ENCODE measurements at places on chromosomes 7 and 10.

GRCh38 chr10:17386021-17386420, 68.4 kb downstream of the ST8SIA6 start:
- no peak for DNase-seq

- DNase-seq: no peak
Observed at GRCh38 chr10:60140651-60141632, 234.6 kb upstream of the CCDC6 start.

GRCh38 chr10:112972606-112973005, 22.6 kb downstream of the TCF7L2 start:
- DNase-seq: no peak

DNA sequence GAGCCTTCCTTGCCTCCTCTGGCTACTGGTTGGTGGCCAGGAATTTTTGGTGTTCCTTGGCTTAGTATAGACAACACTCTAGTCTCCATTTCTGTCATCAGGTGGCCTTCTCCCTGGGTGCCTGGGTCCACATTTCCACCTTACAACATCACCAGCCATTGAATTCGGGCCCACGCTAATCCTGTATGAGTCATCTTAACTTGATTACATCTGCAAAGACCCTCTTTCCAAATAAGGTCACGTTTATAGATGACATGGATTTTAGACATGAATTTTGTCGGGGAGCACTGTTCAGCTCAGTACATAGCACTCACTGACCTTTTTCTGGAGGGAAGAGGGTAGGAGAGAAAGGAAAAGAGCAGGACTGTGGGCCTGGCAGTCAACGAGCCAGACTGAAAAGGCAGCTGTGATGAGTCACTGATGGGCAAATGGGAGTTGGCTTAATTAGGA, 39.4 kb downstream of the MMRN2 start:
- no peak for DNase-seq

- DNase-seq: no peak
Observed at GRCh38 chr7:47677664-47678063, 95.8 kb upstream of the TNS3 start.

GRCh38 chr7:82623812-82624211, 180.2 kb upstream of the CACNA2D1 start:
- DNase-seq: no peak

DNA sequence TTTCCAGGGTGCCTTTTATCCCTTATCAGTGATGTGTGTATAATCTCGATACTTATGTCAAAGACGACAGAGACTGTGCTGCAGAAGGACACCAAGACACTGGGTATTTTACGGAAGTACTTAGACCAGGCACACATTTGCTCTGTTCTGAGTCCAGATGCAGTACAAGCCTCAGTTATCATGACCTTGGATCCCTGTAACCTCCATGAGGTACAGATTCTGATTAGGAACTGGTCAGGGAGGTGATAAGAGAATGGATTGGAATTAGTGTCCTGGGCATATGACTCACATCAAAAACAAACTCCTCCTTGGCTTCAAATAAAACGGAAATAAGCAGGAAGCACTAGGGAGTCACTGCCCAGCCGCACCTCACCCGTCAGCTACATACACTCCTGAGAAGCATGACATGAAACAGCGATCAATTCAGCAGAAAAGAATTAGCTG, 146.5 kb downstream of the SFMBT2 start:
- no peak for DNase-seq

DNA sequence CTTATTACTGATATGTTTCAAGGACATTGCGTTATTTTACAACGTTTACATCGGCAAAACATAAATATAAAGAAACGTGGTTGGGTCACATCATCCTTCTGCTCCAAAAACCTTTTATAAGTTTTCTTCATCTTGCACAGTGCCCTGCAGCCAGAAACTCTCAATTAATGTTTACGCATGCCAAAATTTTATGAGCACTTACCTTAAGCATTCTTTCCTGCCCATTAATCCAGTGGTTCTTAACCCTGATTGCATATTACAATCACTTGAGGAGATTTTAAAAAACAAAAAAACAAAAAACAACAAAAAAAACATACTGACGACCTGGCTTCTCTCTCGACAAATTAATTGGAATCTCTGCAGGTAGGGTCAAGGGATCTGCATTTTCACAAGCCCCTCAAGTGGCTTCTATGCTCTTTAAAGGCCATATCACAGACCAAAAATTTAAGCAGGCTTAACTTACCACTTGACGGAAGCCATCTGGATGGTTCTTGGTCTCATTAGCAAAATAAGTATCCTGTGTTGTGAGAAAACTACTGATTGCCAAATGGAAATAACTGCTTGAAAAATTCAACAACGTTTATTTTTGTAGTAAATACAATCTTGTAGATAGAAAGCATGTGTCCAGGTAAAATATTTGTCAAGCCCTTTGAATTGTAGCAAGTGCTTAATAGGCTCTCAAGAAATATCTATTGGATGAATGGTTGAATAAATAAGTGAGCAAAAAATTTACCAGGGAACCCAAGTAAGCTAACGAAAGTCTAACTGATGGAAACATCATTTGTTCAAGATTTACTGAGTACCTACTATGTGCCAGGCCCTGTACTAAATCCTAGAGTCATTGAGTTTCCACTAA, 30.9 kb upstream of the SLC16A12 start:
- DNase-seq: no peak

DNA sequence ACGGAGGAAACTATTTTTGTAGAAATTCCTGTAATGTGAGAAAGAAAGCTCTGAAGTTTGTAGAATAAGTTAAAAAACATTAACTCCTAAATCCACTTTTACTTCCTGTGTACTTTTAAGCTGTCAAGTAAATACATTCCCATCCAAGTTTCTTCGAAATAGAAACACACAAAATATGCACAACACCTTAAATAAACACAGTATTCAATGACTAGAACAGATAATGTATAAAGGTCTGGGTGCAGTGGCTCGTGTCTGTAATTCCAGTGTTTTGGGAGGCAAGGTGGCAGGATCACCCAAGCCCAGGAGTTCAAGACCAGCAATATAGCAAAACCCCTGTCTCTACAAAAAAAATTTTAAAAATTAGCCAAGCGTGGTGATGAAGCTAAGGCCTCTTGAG, 121.9 kb upstream of the ODAD2 start:
- no peak for DNase-seq

DNA sequence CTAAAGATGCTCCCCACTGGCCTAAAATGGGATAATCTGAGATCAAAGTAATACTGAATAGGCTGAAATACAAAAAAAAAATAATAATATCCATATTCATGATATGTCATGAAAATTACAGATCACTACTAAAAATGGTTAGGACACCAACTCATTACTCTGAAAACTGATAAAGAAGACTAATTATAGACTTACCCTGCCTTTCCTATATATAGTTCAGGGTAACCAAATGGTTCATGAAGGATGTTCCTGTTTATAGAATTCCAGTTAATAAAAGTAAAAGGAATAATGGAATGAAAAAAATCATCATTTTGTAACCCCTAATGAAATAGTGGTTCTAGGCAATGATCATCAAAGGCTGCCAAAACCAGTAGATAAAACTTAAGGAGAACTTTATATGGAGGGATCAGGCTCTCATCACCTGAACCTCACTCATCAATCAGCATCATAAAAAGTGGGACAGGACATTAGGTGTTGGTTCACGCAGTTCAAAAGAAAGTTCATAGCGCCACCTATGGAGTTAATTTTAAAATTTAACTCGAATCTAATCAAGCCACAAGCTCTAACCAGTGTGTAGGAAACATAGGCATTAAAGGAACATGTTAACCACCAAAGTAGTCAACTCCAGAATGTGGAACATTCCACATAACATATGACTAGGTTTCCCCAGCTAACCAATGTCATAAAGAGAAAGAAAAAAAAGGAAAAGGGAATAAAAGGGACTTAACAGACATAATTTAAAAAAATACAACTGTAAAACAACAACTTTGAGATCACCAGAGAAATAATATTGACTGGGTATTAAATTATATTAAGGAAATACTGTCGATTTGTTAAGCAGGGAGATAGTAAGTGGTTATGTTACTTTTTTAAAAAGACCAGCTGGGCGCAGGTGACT, 35.7 kb downstream of the P4HA1 start:
- DNase-seq: no peak

- DNase-seq: no peak
Observed at GRCh38 chr10:97180986-97181385, 4.8 kb downstream of the SLIT1 start.

GRCh38 chr10:110141185-110141584, 66.2 kb upstream of the MXI1 start:
- no peak for DNase-seq

DNA sequence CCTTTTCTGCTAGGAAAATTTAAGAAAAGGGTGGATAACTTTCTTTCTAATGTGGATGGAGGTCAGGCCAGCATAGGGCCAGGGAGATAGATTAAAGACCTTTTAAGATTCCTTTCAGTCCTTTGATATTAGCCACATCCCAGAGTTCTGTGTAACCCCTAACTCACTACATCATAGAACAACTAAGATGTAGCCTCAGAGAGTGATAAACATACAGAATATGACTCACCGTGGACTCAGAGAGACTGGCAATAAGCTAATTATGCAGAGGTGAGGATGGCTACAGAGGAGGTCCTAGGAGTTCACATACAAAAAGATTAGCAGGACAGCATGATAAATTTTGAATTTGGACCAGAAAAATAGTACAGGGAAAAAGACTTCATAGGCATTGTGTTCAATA, 141.0 kb downstream of the AOAH start:
- DNase-seq: no peak

- DNase-seq: no peak
Observed at GRCh38 chr7:75982306-75983064, 11.9 kb downstream of the TMEM120A start.

- DNase-seq: no peak
Observed at GRCh38 chr7:44184873-44185446, 4.3 kb downstream of the GCK start.

DNA sequence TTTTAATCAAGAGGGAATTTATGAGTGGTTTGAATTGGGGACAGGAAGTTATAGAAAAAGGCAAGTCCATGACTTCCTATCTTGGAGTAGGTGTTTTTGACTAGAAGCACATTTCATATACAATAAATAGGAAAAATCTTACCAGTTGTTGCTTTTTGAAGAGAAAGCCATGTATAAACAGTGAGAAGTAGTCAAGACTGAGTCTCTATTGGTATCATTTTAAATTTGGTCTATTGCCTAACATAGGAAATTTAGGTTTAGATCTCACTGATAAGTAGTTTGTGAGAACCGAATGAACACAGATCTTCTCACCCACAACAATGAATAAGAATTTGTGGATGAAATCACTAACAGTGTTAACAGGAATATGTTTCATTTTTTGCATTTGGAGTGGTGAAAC, 387.2 kb downstream of the BBS9 start:
- no peak for DNase-seq

GRCh38 chr7:2808891-2809665, 35.0 kb downstream of the GNA12 start:
- no peak for DNase-seq

DNA sequence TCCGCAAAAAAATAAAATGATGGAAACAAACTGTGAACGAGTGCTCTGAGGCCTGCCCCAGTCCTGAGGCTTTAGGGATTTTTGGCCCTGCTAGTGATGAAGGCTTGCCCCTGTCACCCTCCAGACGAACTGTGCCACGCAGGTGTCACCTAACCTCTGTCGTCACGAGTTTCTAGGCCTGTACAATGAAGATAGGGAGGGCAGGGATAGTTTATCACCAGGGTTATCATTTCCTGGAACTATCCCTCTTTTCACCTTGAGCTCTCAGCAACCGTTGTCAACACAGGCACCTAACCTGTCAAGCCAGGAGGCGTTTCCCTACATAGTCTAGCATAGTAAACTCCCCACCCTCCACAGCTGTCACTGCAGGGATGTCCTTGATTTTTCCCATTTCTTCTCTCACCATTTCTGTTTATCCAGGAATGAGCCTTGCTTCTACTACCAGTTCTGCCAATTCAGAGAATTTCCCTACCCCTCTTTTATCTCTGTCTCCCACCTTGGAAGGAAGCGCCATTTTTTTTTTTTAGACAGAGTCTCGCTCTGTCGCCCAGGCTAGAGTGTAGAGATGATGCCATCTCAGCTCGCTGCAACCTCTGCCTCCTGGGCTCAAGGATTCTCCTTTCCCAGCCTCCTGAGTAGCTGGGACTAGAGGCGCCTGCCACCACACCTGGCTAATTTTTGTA, 2.2 kb upstream of the ACHE start:
- DNase-seq: no peak

- peak; percentile 97 for DNase-seq
Observed at GRCh38 chr7:66681491-66682349, 53.0 kb downstream of the KCTD7 start.

DNA sequence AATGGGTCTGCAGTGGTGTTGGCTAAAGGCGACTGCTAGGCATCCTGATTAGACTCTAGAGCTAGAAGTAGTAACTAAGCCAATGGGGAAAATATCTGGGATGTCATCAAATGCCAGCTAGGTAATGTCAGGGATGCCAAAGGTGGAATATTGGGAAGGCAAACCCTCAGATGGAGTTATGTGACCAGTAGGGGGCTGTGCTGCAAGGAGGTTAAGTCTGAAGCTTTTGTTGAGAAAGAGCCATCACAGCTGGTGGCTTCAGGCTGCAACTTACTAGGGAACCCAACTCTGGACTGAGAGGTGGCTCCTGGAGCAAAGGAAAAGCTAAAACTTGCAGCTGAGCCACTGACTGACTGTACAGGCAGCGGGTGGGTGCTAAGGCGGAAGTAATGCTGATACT, 576.9 kb upstream of the GHITM start:
- no peak for DNase-seq

DNA sequence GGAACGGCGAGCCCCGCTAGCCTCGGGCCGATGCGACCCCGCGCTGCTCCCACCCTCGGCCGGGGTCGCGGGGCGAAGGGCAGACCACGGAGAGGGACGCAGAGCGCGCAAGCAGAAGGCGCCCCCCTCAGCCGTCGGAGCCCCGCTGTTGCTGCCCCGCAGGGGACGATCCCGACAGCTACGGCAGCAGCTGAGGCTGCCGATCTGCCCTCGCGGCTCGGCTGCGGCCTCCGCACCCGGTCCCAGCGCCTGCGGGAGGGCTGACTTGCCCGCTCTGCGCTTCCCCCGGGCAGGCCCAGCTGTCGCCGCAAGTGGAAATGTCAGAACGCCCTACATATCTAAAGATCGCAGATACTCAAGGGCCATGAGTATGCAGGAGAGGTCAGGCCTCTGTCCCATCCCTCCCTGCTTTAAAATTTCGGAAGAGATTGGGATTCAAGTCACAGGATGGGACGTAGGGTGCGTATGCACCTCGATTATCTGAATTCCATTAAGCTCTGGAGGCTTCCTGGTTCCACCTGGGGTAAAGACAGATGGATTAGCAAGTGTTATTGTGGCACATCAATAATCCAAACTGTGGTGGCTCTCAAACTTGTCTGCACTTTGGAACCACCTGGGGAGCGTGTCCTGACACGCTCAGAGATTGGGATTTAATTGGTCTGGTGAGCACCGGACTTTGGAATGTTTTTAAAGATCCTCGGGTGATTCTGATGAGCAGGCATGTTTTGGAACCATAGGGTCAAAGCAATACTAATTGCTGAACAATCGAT, at the start of gene CRPPA:
Gene CRPPA, minus strand, starts transcription at position 206 of the 770 bp plus-strand sequence. CDS start 216 bp downstream, outside the sequence.
- DNase-seq: no peak
